ENCODE measurements at places on chromosomes 1 and 21. TPM values are rescaled to one million over a fixed set of nuclear protein-coding genes. Genes with fewer than 3 reads are reported as not detected.
A peak's percentile ranks its signal among the peaks of the same experiment; 100 is the strongest.

DNA sequence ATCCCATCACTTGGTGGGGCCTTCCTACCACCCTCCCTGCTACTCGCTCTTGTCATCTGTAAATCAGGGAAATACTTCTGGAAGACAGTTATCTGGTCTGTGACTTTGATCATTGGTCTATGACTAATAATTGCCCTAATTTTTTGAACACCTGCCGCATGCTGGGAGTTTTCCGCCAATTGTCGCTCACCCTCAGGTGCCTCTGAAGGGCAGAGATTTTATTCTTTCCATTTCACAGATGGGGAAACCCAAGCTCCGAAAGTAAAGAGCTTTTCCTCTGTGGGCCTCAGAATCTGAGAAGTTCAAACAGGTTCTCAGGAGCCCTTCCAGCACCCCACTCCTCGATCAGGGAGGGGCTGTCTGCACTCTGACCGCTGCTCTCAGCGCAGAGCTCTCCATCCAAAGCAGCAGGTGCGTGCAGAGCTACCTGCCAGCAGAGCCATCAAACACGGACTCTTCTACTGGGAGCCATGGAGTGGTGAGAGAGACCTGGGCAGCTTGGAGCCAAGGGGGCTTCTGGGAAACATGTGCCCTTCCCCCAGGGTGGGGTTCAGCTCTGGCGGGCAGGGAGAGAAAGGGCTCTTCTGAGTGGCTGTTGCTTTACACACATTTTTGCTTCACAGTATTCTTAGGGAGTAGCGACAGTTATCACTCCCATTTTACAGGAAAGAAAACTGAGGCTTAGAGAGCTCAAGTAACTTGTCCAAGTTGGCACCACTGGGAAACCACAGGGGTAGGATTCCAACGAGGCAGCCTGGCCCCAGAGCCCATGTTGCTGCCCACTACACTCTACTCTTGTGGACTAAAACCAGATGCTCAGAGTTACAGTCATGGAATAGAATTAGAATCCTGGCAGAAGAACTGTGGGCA lies 5.8 kb upstream of the RUNX3 start:
- H3K4me1 ChIP-seq: peaks cover 50% of the 10 kb centered on the region
- no peak overlapping the region for H3K27ac ChIP-seq
- no peaks in the 10 kb centered on the region for H3K27me3 ChIP-seq
- DNase-seq: peak; percentile 26

DNA sequence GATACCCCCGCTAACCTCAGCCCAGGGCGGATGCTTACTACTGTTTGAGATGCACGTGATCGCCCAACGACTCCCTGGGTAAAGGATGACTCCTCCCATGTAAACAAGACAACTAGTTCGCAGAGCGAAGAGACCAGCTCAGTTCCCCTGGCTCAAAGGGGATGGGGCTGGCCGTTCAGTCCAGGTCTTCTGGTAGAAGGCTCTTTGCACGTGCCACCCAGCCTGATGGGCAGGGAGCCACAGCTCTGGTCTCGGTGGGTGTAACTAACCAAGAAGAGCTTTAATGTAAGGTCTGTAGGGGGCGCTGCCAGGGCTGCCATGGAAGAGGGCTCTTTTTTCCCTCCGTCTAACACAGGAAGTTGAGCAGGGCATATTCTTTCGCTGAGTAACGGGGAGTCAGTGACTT lies 49.4 kb upstream of the PARP1 start:
- no peak overlapping the region for H3K4me3 ChIP-seq
- no peaks in the 10 kb centered on the region for H3K27me3 ChIP-seq
- DNase-seq: no peak

DNA sequence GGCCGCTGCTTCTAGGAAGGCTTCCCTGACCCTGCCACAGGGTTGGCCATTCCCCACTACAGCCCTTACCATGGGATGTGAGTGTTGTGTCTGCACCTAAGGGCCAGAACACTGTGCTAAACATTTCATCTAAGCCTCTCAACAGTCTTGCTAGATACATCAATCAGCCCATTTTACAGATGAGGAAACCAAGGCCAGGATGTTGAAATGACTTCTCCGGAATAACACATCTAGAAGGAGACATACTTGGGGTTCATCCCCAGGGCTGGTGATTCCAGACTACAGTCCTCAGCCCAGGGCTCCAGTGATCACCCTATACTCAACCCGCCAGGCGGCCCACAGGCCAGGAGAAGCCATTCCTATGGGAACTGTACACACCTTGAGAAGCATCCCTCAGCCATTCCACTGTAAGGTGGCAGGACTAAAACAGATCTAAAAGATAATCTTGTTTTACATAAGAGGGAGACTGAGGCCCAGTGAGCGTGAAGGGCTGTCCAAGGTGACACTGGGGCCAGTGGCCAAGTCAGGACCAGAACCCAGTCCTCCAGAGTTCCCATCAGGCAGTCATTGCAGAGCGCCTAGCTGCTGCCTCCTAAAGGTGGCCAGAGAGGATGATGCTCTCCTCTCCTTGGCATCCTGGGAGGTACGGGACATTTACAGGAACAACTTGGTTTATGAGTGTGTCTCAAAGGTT lies 119.5 kb downstream of the GLIS1 start:
- H3K36me3 ChIP-seq: no peaks in the 10 kb centered on the region
- no peak for DNase-seq
- no peaks in the 10 kb centered on the region for H3K4me1 ChIP-seq

- H3K4me1 ChIP-seq: no peaks in the 10 kb centered on the region
- no peaks in the 10 kb centered on the region for H3K27me3 ChIP-seq
- H3K27ac ChIP-seq: no peak overlapping the region
- no peak for DNase-seq
- H3K36me3 ChIP-seq: no peaks in the 10 kb centered on the region
These were observed 275.5 kb upstream of the FMN2 start for GRCh38 chr1:239816081-239816782.

GRCh38 chr21:25396135-25396711 lies 211.1 kb downstream of the MRPL39 start:
- H3K27ac ChIP-seq: no peak overlapping the region
- peak; percentile 35 for DNase-seq
- peaks cover 3% of the 10 kb centered on the region for H3K4me1 ChIP-seq
- no peaks in the 10 kb centered on the region for H3K27me3 ChIP-seq
- H3K4me3 ChIP-seq: no peak overlapping the region

DNA sequence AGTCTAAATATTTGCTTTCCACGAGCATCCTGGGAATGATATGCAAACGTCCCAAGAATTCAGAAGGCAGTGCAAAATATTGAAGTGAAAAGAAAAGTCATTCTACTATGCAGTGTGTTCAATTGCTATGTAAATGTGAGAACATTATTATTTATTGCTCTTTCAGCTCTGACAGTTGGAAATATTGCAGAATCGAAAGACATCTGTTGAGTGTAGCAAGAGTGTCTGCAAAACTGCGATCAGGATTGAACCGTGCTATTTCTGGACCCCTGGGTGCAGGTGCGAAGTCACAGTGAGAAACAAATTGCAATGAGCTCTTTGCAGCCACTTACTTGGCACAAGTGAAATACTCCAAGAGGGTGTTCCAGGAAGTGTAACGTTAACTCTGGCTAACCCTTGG lies 566.4 kb downstream of the AJAP1 start:
- H3K27ac ChIP-seq: no peak overlapping the region
- no peaks in the 10 kb centered on the region for H3K27me3 ChIP-seq
- H3K4me1 ChIP-seq: no peaks in the 10 kb centered on the region
- H3K36me3 ChIP-seq: no peaks in the 10 kb centered on the region

GRCh38 chr1:50995651-50996050 lies 25.6 kb downstream of the CDKN2C start:
- no peak for DNase-seq
- peaks cover 8% of the 10 kb centered on the region for H3K4me1 ChIP-seq
- no peak overlapping the region for H3K4me3 ChIP-seq
- H3K27ac ChIP-seq: no peak overlapping the region
- H3K36me3 ChIP-seq: no peaks in the 10 kb centered on the region

GRCh38 chr1:69246109-69246508 lies 321.6 kb upstream of the LRRC7 start:
- DNase-seq: no peak
- no peak overlapping the region for H3K27ac ChIP-seq
- no peaks in the 10 kb centered on the region for H3K4me1 ChIP-seq
- no peak overlapping the region for H3K4me3 ChIP-seq
- no peaks in the 10 kb centered on the region for H3K27me3 ChIP-seq

GRCh38 chr1:30299393-30299792 lies 424.0 kb downstream of the MATN1 start:
- H3K27ac ChIP-seq: no peak overlapping the region
- H3K27me3 ChIP-seq: no peaks in the 10 kb centered on the region
- H3K4me3 ChIP-seq: no peak overlapping the region
- H3K36me3 ChIP-seq: no peaks in the 10 kb centered on the region

DNA sequence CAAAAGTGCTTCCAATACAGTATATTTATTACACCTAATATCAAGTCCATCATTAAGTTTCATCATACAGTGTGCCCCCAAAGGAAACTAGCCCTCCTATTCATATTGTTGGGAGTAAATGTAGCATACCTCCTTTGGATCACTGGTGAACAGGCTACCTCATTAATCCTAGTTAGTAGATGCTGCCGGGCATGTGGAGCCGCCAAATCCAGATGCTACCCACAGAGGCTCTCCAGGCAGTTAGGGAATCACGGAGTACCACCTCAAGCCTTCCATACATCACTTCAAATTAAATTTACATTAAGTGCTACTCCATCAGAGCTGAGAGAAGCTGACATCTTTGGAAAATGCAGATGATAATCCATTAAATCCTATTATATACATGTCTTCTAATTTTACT lies 121.7 kb upstream of the FOXD3 start:
- H3K4me1 ChIP-seq: no peaks in the 10 kb centered on the region

GRCh38 chr1:217435204-217435603 lies 195.7 kb downstream of the GPATCH2 start:
- H3K27me3 ChIP-seq: no peaks in the 10 kb centered on the region
- H3K36me3 ChIP-seq: no peaks in the 10 kb centered on the region
- no peak for DNase-seq
- no peak overlapping the region for H3K4me3 ChIP-seq

DNA sequence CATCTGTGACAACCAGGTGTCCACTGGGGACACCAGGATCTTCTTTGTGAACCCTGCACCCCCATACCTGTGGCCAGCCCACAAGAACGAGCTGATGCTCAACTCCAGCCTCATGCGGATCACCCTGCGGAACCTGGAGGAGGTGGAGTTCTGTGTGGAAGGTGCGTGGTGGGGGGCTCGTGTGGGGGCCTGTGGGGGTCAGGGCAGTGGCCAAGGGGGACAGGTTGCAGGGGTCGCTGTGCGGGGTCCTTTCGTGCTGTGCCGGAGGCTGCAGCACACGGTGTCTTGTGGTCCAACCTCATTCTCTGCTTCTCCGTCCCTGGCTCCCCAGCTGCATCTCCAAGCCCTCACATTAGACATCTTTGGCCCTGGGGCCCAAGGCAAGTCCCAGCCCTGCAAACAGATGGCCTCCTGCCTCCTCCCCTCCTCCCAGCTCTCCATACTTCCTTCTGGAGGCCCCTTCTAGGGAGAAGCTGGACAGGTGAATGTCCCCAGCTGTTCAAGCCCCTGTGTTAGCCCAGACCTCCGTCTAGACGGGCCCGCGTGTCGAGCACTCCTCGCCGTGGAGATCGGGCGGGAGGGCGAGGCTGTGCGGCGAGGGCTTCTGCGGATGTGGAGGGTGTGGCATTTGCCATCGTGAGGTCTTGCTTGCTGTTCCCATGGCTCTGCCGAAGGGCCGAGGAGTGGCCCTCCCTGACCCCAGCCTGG lies 2.5 kb downstream of the AGRN start:
- no peak for DNase-seq
- H3K27me3 ChIP-seq: peaks cover 22% of the 10 kb centered on the region
- no peak overlapping the region for H3K27ac ChIP-seq
- H3K4me1 ChIP-seq: peaks cover 9% of the 10 kb centered on the region

DNA sequence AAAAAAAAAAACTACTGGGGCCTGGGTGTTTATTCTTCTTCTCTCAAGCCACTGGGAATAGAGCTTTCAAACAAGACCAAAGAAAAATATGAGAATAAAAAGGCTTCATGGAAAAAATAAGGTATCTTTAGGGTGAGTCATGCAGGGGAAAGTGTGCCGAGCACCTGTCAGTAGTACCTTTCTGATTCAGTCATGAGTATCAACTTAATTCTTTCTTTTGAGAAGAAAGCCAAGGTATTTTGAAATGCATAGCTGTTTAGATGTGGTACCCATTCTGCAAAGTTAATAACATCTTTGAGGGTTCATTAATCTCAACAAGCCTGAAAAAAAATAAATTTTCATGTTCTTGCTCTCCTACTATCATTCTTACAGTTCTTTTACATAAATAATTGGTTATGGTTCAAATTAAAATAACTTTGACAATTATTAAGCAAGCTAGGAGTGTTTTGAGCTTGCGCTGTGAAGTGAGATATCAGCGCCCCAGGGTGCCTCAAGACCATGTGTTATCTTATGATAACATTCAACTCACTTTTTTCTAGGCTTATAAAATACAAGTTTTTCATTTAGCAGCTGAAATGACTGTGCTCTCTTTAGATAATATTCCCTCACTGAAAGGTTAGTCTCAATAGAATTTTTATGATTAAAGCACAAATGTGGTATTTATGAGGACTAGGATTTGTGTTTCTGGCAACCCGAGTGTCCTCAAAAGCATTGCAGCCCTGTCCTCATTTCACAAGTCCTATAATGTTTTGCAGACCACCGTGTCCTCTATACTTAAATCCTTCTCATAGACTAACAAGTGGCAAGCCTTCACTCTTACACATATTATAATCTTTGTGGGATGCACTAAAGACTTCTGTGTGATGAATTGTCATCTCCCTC lies 138.6 kb downstream of the SLC44A5 start:
- H3K27me3 ChIP-seq: no peaks in the 10 kb centered on the region
- no peak overlapping the region for H3K4me3 ChIP-seq
- H3K27ac ChIP-seq: no peak overlapping the region
- H3K4me1 ChIP-seq: no peaks in the 10 kb centered on the region
- DNase-seq: no peak

DNA sequence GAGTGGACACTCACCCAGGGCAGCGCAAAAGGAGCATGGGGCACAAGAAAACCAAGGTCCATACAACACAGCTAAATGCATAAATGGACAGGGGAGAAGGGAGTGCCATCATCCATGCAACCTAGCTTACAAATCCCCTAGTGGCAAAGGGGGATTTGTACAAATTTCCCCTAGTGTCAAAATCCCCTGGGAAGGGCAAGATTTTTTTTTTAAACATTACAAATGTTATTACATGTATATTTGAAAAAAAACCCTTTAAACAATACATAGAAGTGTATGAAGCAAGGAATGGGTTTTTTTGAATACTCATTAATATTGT lies 89.6 kb upstream of the IVNS1ABP start:
- no peaks in the 10 kb centered on the region for H3K36me3 ChIP-seq
- H3K4me1 ChIP-seq: peaks cover 3% of the 10 kb centered on the region
- no peaks in the 10 kb centered on the region for H3K27me3 ChIP-seq
- H3K4me3 ChIP-seq: no peak overlapping the region

- H3K36me3 ChIP-seq: no peaks in the 10 kb centered on the region
- H3K4me3 ChIP-seq: no peak overlapping the region
- H3K4me1 ChIP-seq: peaks cover 3% of the 10 kb centered on the region
These were observed 96.5 kb downstream of the KIF14 start for GRCh38 chr1:200524092-200524491.

- no peak for DNase-seq
- no peak overlapping the region for H3K27ac ChIP-seq
- H3K36me3 ChIP-seq: no peaks in the 10 kb centered on the region
These were observed 3.9 kb downstream of the UAP1 start for GRCh38 chr1:162565460-162565859.

CNIH3 gene
- 0.72 TPM for polyA plus RNA-seq

TNFRSF9 gene
- 0.16 TPM for polyA plus RNA-seq

APOBEC4 gene
- not detected for polyA plus RNA-seq

PGLYRP4 gene
- polyA plus RNA-seq: not detected

ELAPOR1 gene
- 0.91 TPM for polyA plus RNA-seq

IFNLR1 gene
- polyA plus RNA-seq: 16.0 TPM

ATP1A2 gene
- not detected for polyA plus RNA-seq
